ENCODE measurements at places on chromosomes 12 and 14.

DNA sequence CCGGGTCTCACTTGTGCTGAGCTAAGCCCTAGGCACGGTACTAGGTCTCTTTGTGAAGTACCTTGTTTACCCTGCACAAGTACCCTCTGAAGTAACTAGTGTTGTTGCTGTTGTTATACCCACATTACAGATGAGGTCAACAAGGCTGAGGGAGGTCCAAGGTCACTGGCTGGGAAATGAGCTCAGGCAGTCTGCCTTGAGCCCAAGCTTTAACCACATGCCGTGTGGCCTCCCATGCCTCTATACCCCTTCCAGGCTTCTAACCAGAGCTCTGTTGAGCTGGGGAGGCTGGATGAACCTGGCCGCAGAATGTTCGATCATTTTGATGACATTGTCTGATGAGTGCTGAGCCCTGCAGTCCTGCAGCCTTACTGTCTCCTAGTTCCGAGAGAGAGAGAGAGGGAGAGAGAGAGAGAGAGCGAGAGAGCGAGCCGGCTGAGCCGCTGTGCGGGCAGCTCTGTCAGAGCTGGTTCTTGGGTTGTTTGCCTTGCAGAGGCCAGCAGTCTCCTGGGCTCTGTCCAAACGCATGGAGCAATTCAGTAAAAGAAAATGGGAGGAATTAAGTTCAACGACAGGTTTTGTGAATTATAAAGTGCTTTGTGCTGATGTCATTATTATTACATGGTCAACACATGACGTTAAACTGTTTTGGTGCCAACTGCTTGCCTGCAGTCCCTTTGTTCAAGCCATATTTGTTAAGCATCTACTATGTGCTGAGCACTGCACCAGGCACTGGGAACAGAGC lies 13.1 kb downstream of the JDP2 start:
- DNase-seq, result no peak

GRCh38 chr14:75561013-75561432 lies 17.4 kb upstream of the FLVCR2 start:
- peak; percentile 56 for DNase-seq

DNA sequence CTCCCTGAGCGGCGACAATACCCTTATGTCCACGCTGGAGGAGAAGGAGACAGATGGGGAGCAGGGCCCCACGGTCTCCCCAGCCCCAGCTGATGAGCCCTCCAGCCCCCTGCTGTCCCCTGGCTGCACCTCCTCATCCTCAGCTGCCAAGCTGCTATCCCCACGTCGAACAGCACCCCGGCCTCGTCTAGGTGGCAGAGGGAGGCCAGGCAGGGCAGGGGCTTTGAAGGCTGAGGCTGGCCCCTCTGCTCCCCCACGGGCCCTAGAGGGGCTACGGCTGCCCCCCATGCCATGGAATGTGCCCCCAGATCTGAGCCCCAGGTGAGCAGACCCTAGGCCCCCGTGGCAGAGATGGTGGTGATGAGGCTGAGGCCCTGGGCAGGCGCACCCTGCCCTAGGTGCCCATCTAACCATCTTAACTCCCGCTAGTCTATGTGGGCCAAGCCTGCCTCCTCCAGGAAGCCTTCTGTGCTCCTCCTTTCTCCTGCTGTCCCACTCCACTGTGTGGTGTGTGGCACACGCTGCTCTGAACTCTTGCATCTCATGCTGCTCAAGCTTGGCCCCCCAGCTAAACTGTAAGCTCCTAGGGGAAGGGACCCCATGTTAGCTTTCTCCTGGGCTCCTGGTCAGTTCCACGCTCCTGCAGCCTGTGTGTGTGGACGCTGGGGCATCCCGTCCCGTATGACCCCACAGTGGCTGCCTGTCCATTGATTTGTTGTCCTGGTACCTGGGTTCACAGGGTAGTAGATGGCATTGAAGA lies 12.1 kb downstream of the MCRS1 start:
- DNase-seq, result no peak

- DNase-seq, result no peak
These were observed 14.0 kb downstream of the NPC2 start for GRCh38 chr14:74478996-74479635.

GRCh38 chr14:29800961-29801360 lies 126.7 kb downstream of the PRKD1 start:
- DNase-seq, result no peak

DNA sequence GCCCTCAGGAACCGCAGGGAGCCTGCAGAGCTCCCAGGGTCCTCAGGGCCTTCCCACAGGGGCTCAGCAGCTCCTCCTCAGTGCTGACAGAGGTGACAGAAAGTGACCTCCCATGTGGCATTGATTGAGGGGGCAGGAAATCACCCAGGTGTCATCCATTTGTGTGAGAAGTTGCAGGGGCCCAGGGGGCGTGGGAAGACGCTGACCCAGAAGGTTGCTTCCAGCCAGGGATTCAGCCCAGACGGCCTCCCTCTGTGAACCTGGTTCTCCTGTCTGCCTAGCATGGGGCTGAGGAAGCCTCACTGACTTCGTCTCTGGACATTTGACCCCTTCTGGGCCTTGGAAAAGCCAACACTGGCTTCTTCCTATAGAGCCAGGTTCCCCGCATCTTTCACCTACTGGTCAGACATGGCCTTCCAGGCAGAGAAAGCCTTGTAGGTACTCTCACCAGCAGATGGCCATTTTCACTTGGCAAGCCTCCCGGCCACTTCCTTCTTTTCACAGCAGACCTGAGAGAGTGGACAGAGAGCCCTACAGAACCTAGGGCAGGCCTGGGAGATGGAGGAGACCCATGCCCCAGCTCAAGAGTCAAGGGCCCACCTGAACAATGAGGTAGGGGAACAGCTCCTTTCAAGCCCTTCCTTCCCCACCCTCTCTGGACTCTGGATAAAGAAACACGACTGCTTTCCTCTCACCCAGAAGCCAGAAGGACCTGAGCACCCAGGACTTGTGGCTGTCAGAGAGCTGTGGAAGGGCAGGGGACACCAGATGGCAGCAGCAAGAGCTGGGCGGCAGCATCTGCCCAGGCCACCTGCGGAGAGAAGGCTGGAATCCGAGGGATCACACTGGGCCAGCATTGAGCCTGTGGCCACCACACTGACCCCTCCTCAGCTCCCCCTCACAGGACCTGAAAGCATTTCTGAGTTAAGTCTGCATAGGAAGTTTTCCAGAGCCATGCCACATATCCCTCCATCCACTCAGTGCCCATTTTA lies 377.8 kb downstream of the DPF3 start:
- no peak for DNase-seq

DNA sequence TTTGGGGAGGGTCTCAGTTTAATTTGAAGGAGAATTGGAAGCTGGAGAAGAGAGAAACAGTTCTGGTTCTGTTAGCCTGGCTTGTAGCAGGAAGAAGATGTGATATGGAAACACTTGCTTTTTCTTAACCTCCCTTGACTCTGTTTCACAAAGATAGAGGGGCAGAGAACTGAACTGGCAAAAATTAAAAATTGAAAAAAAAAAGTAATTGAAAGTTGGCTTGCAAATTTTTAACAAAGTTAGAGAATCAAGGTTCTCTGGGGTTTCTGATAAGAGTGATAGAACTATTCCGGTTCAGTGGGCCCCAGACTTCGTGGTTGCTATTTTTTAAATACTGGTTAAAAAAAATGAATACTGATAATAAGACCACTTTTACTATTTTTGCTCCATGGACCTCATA lies 2.8 kb downstream of the CRADD start:
- DNase-seq, result no peak

DNA sequence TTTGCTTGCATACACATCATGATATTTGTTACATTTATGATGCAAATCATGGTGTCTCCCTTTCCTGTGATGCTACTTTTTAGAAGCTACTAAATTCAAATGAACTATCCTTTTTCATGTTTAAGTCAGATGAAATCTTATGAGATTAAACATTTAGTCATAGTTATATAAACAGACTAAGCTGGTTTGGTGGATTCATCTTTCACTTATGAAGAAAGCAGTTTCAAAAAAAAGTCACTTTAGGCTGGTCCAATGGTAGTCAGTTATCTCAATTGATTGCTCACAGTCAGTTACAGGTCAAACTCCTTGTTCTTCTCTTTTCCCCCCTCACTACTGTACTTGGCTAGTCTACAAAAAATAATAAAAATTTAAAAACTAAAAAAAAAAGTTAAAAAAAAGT lies 19.7 kb downstream of the SYCP3 start:
- no peak for DNase-seq

DNA sequence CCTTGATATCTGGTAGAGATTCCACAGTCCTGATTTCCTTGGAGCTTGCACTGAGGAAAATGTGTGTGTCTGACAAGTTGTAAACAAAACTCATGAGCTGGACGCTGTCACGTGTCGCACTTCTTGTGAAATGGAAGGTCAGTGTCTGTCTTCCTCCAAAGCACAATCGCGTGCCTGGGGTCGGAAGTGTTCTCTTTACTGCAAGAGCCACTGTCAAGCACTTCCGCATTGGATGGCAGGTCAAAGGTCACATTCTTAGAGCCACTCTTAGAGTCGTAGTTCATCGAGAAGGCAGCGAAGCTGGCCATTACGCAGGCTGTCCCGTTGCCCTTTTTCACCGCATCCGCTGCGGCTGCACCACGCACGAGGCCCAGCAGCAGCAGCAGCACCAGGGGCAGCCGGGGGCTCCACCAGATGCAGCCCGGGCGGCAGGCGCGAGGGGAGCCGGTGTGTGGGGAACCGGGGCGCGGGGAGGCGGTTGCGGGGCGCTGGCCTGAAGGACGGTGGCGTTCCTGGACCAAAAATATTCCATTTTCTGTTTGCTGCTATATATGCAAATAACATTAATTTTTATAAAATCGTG lies 45.0 kb downstream of the LRTM2 start:
- no peak for DNase-seq

DNA sequence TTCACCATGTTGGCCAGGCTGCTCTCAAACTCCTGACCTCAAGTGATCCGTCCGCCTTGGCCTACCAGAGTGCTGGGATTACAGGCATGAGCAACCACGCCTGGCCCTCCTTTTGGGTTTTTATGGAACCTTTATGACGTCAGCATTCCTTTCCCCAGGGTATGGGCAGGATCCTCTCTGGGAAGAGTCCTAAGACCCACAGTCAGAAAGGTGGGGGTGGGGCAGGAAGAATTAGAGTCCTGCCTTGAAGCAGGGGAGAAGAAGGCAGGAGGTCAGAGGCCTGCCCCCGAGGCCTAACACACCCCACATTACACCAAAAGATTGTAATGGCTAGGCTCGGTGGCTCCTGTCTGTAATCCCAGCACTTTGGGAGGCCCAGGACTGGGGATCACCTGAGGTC lies 30.8 kb upstream of the CDK17 start:
- DNase-seq, result no peak

- no peak for DNase-seq
These were observed 2.7 kb upstream of the NXPH4 start for GRCh38 chr12:57213763-57214397.

DNA sequence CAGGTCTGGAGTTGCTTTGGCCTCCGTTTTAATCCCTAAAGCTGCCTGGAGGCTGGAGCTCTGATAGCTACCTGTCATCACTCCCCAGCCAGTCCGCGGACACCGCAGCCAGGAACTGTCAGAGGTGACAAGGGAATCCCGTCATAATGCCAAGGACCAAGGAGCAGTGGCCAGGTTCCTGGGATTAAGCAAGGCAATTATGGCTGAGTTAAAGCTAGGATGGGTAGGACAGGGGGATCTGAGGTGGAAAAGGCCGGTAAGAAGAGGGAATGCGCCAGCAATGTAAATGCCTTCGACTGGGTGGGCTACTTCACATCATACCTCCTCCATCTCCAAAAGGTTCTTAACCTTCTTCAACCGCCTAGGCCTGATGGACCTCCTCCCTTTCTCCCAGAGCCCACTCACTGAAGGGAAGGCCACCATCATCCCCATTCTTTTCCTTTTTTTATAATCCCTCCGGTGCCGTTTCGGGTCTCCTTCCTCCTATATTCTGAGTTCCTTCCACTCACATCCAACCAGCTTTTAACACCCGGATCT lies 1.9 kb downstream of the PPP1R3E start:
- no peak for DNase-seq

DNA sequence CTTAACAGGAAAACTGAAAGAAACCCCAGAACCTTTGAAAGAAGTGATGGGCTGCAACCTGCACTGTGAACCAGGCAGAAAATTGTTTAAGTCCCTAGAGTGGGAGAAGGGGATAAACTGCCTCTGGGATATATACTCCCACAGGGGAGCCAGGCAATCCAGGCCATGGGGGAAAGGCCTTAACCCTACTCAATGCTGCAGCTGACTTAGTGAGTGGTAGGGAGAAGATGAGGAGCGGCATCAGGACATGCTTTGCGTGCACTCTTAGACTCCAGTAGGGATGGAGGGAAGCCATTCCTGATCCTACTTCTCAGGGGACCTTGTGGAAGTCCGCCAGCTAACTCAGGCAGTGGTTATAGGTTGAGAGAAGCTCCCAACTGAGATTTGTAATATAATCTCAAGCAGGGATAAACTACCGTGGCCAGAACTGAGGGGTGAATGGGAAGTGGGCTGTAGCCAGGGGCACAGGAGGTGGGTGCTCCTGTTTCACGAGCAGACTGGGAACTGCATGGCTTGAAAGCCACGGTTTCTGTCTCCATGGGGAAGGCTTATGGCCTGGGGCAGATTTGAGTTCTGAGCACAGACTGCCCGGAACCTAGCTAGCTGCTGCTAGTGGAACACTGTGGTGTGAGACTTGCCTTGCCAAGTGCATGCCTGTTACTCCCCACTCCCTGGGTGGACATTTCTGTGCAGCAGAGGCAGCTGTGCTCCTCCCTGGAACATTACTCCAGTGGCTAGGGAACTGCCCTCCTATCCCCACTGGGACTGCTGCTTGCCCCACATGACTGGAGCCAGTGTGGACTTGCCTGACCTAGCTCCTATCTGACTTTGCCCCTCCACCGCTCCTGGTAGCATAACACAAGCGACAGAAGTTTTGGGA lies 119.2 kb upstream of the SCAF11 start:
- DNase-seq, result no peak

DNA sequence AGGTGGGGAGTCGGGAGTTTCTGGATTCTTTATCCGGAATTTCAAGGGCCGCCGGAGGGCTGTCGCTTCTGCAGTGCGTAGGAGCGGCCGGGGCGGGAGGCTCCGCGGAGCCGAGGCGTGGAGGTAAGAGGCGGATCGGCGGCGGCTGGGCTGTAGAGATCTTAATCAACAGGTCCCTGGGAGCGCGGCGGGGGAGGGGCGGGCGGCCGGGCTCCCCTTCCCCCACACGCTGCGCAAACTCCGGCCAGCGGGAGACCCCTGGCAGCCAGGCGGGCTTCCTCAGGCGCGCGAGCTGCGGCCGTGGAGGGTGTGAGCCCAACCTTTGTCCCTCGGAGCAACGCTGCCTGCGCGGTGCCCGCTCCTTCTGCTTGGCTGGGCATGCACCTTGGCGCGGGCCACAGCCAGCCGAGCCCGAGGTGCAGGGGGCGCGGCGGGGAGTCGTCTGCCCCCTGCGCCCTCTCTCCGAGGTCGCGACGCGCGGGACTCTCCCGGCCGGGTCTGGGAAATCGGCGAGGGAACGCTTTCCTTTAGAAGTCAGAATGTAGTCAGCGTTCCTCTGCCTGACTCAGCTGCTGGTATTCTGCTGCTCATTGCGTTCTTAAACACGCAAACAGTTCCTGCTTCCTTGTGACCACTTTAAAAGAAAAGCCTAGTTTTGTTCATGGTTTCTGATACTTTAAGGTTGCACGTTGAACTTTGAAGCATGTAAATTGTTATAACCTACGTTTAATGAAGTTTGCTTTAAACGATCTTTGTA lies at the start of gene PALS1:
Gene PALS1 (plus strand): TSS at position 25 of the 757 bp plus-strand sequence. CDS start 37,736 bp downstream, outside the sequence.
- DNase-seq, result peak; percentile 59
